Spinal cord (tissue), 10 donors: ENCODE measurements at places on chromosomes 12 and 14. TPM values are rescaled to one million over a fixed set of nuclear protein-coding genes. Genes with fewer than 3 reads are reported as not detected.
A peak's percentile ranks its signal among the peaks of the same experiment; 100 is the strongest.

GRCh38 chr14:30108975-30109700, 181.5 kb upstream of the PRKD1 start:
- no peaks in the 10 kb centered on the region for H3K27me3 ChIP-seq
- no peaks in the 10 kb centered on the region for H3K36me3 ChIP-seq
- no peak overlapping the region for H3K4me3 ChIP-seq
- no peak for DNase-seq
- no peak overlapping the region for H3K27ac ChIP-seq

DNA sequence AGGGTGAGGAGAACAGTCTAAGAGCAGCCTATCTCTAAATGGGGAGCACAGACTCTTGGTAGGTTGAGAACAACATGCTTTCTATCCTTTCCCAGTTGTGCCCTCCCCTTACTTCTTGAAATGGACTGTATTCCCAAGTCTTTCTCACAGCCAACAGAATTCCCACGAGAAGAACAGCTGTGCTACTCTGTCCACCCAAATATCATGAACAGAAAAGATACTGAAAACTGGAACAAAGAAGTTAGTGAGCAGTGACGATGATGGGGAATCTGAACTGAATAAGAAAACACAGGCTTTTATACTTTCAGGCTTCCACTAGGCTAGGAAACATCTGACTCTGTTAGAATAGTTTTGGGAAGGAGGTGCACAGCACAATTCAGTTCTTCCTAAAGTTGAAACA, 3.4 kb downstream of the NACA start:
- DNase-seq, result peak; percentile 35
- H3K27me3 ChIP-seq, result no peaks in the 10 kb centered on the region
- H3K27ac ChIP-seq, result peak overlapping the region; percentile 17

DNA sequence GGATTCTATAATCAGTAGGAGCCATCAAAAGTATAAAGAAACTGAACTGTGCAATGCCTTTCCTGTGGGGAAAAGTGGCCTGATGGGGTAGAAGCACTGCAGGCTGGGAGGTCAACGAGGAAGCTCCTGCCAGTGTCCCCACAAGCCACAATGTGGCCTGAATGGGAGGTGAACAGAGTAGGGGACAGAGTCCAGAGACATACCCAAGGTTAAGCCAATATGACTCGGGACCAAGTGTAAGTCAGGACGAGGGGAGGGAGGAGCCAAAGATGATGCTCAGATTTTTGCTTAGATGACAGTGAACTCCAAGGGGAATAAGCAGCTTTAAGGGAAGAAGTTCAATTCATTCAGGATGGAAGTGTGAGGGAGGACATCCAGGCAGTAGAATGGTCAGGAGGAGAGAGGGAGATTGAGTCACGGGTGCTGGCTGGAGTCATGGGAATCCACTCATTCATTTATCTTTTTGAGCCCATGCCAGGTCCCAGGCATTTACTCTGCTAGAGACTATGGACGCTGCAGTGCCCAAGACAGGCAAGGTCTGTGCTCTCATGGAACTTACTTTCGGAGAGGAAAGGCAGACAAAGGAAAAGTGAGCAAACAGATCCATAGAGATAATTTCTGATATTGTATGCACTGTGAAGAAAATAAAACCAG, 29.1 kb downstream of the DPF3 start:
- H3K36me3 ChIP-seq, result no peaks in the 10 kb centered on the region
- no peaks in the 10 kb centered on the region for H3K27me3 ChIP-seq

DNA sequence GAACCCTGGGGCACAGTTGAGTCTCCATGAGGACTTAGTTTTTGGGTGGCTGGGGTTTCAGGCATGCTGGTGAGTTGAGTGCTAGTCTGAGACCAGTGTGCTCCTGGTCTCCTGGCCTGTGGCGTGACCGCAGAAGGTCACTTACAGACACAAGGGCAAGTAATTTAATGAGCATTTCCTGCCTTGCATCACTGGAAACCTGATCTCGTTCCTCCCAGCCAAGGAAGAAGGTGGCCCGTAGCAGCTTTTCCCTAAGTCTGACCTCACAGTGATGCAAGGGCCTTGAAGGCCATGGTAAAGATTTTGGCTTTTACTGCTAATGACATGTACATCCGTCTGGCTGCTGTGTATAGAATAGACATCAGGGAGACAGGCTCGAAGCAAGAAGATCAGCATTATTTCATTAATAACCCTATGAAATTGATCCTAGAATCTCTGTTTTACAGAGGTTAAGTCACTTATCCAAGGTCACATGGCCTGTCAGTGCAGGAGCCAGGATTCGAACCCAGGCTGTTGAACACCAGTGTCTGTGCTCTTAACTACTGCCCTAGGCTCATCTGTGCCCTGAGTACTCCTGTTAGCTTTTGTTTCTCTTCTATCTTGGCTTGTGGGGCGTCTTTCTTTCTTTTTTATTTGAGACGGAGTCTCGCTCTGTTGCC, 4.6 kb downstream of the TMEM120B start:
- H3K4me1 ChIP-seq, result peaks cover 15% of the 10 kb centered on the region
- H3K36me3 ChIP-seq, result peaks cover 9% of the 10 kb centered on the region
- no peak overlapping the region for H3K4me3 ChIP-seq

Gene NANOG
- 0.15 TPM for polyA plus RNA-seq

Gene SINHCAF
- polyA plus RNA-seq, result 29.9 TPM
